ENCODE measurements at places on chromosomes 3 and 15. TPM values are rescaled to one million over a fixed set of nuclear protein-coding genes. Genes with fewer than 3 reads are reported as not detected.

Gene P2RY12
- polyA plus RNA-seq = 0.37 TPM

DNA sequence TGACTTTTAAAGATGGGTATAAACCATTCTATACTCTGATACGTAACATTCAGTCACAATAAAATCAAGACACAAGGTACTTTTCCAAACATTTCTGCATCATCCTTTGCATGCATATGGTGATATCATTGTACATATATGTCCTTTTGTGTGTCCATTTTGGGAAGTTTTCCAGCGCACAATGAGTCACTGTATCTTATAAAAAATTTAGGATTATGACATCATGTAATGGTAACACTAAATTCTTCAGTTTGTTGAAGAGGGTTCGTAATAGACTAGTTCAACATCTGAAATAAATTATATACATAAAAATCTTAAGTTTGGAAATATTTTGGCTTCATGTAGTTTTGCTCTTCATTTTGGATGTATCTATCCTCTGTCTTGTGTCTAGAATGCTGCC is 480.9 kb downstream of the ROBO1 start:
- DNase-seq = no peak

Gene PLCH1
- 0.09 TPM for polyA plus RNA-seq

Gene SUSD5
- 0.57 TPM for polyA plus RNA-seq

GRCh38 chr3:48797626-48798025 is 50.0 kb downstream of the PRKAR2A start:
- no peak for DNase-seq

DNA sequence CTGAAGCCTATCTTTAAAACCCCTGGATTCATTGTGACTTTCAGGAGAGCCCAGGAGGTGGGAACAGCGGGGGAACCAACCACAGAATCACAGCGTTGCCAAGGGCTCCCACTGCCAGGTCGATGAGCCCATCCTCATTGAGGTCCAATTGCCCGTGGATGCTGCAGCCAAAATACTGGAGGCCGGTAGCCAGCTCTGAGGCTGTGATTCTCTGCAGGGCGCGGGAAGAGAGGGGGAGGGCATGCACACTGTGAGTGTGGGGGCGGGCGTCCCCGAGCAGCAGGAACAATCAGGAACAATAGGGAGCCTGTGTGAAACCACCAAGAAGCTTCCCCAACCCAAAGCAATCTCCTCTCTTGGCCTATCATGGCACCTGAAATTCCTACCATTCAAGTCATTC is 53.4 kb downstream of the FEM1B start:
- no peak for DNase-seq

DNA sequence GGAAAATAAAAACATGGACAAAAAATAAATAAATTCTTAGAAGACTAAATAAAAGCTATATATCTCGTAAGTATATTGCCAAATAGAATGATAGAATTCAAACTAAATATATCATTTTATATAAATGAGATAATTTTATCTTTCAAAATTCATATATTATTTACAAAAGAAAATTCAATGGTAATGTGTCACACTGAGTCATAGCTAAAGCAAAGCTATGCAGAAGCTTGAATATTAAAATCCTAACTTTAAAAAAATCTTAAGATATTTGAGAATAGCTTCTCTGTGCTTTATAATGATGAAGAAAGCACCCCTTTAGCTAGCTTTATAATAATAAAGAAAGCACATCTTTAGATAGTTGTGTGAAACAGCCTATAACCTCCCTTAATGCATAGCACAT is 1010.8 kb downstream of the OTOL1 start:
- DNase-seq = no peak

DNA sequence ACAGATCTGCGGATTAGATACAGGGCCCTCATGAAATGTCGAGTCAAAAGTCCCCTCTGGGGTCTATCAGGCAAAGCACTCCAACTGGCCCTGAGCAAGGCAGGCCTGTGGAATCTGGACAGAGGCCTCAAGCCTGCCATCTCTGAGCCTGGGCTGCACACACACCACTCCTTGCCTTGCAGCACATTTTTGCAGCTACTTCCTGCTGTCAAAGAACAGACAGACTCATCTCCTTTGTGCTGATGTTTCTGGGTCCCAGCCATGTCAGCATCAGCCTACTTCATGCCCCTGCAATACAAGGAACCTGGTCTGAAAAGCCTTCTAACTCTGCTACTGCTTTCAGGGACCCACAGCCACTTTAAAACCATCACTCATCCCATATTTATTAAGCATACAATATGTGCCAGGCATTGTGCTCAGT is 60.6 kb upstream of the IL12A start:
- no peak for DNase-seq

DNA sequence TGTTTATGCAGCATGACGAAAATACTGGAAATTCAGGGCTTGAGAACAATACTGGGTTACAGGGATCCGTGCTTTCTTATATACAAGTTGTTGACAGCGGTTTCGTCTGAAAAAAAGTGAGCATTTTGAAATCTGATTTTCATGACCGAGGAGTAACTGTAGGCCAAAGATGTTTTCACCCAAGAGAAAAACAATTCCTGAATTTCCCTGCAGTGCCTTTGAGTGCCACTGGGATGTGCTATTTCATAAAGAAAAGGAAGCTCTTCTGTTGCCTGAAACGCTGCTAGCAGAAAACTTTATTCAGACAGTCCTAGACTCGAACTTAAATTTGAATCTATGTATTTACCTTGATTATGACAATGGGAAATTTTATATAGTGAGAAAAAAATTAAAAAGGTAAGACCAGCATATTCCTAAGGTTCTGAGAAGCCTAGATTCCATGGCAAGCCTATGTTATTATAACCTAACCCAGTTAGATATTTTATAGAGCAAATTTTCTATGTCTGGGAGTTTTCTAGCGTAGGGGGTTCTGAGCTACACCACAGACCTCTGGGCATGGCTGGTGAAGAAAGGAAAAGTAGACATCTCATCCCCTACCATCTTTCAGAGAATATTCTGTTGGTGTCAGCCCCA is 30.2 kb downstream of the KCNAB1 start:
- peak; percentile 53 for DNase-seq

DNA sequence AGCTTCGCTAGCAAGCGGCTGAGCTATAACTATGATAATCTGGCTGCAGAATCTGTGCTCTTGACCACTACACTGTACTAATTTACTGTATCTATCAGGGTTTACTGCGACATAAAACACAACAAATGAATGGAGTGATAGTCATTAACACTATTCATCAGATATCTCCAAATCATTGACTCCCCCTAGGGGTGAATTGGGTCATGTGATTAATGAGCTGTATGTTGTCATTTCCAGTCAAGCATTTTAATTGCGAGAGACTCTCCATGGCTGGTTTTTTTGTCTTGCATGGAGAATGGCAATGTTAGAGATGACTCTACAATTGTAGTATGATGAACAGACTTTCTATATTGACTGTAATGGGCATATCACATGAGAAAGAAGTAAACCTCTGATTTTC is 10.5 kb upstream of the TM4SF18 start:
- DNase-seq = no peak

GRCh38 chr15:96125721-96126415 is 204.6 kb upstream of the NR2F2 start:
- DNase-seq = no peak

Gene PTX3
- 1.1 TPM for polyA plus RNA-seq

DNA sequence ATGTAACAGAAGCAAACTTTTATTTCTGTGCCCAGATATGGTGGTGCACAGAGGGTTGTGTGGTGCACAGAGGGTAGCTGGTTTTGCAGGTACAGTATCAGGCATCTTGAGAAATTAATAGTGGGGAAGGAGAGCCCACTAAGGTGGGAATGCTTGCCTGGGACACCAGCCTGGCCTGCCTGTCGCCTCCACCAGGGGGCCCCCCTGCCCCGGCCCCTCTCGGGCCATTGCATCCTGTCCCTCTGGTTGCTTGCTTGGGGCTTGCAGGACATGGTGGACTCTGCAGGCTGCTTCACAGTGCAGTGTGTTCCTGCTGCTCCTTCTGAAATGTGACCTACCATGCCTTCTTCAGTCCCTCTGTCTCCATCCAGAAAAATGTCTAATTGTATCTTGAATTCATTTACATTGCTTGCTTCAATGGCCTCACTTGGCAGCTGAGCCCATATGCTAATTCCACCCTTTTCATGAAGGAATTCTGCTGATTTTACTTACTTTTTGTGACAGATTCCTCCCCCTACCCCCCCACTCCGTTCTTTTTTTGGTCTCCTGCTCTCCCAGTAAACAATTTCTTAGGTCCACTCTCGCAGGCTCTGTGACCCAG is 73.6 kb downstream of the EEFSEC start:
- peak; percentile 39 for DNase-seq

- DNase-seq = no peak
Observed at GRCh38 chr15:79427781-79428598, 4.1 kb upstream of the MINAR1 start.

GRCh38 chr3:18481946-18482548 is 56.9 kb upstream of the SATB1 start:
- DNase-seq = no peak

Gene CTDSPL
- polyA plus RNA-seq = 10.9 TPM
